Endodermal cell (in vitro differentiated cells): ENCODE measurements at places on chromosomes 1 and 21. TPM values are rescaled to one million over a fixed set of nuclear protein-coding genes. Genes with fewer than 3 reads are reported as not detected.
A peak's percentile ranks its signal among the peaks of the same experiment; 100 is the strongest.

- DNase-seq, result no peak
These were observed 1.1 kb downstream of the SLC5A9 start for GRCh38 chr1:48223366-48224240.

Gene COL9A2
- total RNA-seq, result 216 and 295 TPM in 2 replicates

GRCh38 chr1:225572422-225572821, 80.5 kb downstream of the ENAH start:
- DNase-seq, result no peak

GRCh38 chr1:117001254-117001927, at the start of gene CD101:
Gene CD101, plus strand, starts transcription at chr1:117001760. Its CDS starts 58 bp downstream, at chr1:117001818.
- no peak for DNase-seq

DNA sequence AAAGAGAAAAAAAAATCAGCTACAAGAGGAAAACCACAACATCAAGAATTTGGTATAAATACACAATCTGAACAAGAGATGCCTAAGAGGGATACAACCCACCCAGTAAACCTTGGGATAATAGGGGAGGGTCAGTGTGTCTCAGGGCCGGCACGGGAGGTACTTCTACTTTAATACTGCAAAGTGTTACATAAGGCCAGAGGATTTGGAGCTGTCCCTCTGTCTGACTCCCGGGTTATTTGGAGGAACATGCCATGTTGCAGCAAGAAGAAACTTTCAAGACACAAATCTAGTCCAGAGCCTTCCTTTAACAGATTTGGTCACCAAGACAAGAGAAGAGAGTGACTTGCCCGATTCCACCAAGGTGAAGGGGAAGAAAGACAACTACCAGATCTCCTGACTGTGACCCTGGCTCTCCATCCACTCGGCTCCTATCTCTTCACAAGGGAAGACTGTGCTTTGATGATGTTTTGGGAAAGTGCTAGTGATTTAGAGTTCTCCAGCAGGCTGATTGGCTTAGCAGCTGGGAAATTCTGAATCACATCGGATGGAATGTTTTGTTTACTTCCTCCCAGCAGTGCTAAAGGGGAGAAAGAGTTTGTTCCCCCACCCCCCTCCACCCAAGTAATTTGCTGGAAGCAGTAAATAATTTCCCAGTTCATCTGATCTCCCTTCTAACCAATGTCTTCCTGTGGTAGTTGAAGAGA, 29.3 kb downstream of the SGIP1 start:
- DNase-seq, result peak; percentile 63
